ENCODE measurements at places on chromosomes 2 and 18. TPM values are rescaled to one million over a fixed set of nuclear protein-coding genes. Genes with fewer than 3 reads are reported as not detected.

Gene UGGT1
- 56.9 TPM for total RNA-seq

Gene SEMA4C
- total RNA-seq = 60.5 TPM

Gene PARD3B
- 7.6 TPM for total RNA-seq

DNA sequence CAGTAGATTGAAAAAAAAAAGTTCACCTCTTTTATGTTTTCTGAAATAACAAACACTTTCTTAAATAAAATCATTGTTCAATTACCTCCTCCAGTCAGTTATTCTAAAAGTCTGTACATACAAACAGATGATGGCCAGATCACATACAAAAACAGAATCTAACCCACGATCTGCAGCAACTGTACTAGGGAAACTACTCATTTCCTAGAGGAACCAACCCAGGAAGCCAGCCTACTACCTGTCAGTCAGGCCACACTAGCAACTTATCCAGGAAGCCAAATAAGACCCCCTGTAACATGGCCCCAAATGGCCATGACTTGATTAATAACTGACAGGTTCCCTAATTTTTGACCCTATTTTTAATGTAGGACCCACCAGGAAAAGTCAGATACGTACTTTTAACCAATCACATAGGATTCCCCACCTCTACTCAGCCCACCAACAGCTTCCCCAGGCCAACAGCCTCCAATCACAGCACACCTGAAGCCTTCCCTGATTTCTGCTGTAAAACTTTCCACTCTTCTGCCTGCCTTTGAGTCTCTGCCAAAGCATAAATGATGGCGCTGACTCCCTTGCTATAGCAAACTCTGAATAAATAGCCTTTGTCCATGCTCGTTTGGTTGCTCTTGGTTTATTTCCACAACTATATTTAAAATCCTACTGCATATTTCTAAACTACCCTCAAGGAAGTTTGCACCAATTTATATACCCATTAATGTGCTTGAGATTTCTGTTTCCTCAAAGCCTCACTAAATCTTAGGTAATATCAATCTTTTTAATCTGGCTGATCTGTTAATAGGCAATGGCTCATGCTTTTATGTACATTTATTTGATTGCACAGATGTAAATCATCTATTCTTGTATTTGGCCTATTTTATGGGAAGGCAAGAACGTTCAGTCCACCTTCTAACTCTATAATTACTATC, 486.4 kb downstream of the FBXO15 start:
- no peak for DNase-seq

GRCh38 chr2:68483011-68483410, 15.6 kb downstream of the APLF start:
- no peak for DNase-seq

DNA sequence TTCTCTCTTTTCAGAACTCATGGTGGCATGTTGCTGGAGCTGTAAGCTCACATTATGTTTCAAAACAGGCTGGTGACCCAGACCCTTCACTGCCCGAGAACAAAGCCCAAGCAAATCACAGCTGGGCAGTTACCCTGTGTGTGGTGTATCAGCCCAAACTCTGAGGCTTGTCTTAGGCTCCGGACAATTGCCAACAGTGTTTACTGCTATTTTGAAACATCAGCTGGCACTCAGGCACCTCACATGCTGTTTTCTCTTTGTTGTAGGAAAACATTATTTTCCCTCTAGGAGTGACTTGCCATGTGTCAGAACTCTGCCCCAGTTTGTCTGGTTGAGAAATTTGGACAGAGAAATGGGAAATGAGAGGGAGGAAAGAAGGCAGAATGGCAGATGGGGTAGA, 237.6 kb upstream of the APCDD1 start:
- no peak for DNase-seq

GRCh38 chr2:228479014-228479413, 297.5 kb upstream of the SPHKAP start:
- DNase-seq = no peak

DNA sequence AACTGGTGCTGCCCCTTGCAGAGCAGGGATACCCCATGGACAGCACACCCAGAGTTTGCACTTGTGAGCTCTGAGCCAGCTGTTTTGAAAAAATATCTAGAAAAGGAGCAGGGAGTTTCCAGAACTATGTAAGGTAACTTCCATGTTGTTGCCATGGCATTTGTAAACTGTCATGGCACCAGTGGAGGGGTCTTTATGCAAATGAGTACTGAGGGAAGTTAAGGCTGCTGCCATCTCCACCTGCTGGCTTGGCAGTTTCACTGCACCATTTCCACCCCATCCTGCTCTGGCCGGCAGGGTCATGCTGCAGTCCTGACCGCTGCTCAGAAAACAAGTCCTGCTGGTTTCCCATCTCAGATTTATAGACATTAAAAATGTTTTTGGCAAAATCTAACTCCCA, 52.3 kb upstream of the SNTG2 start:
- no peak for DNase-seq

- no peak for DNase-seq
Measured at GRCh38 chr2:86025229-86025820, 80.4 kb downstream of the POLR1A start.
